Peyer's patch (tissue), 4 donors: ENCODE measurements at places on chromosomes 16 and 17. TPM values are rescaled to one million over a fixed set of nuclear protein-coding genes. Genes with fewer than 3 reads are reported as not detected.

Gene HAP1
- total RNA-seq, result 5.0 TPM

DNA sequence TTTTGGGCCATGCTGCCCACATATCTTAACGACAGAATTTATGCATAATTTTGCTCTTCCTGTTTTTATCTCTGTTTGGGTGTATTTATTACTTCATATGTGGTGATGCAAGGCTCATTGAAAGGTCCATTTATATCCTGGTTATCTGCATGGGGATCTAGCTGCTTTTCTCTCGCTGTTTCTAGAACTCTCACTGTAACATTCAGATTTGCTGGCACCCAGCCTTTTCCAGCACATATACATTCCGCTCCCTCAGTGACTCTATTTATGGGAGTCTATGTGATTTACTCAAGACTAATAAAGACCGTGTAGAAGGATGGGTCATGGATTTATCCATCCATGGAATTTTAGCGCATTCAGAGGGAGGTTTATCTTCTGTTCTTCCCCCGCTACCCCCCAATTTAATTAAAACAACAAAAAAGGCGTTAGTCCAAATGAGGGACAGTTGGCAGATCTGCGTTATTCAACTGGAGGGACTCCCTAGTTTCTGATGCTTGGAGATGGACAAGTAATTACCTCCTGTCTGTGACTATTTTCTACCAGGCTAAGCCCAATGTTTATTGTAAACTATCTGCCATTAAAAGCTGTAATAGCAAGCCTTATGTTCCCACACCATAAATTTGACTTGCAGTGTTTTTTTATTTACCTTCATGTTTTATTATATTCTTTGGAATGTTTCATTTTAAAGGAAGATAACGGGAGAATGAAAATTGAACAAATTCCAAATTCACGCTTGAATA, 19.8 kb upstream of the MARCHF10 start:
- DNase-seq, result no peak

GRCh38 chr17:29256735-29257466, 10.2 kb downstream of the CRYBA1 start:
- no peak for DNase-seq

Gene CLEC18B
- total RNA-seq, result 1.2 TPM

GRCh38 chr17:33234930-33235685, 58.0 kb downstream of the ASIC2 start:
- DNase-seq, result no peak

DNA sequence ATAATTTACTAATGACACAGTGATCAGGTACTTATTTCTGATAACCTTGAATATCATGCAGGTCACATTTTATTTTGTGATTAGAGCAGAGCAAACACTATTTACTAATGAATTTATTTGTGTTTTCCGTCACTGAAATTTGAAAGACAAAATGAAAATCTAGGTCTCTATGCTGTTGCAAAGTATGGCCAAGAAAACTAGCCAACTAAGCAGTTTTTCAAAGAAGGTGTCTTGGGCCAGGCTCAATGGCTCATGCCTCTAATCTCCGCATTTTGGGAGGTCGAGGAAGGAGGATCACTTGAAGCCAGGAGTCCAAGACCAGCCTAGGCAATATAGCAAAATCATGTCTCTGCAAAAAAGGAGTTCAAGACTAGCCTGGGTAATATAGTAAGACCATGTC, 3.0 kb upstream of the NFAT5 start:
- no peak for DNase-seq

GRCh38 chr16:62177351-62178203, 141.3 kb upstream of the CDH8 start:
- no peak for DNase-seq

GRCh38 chr17:79792984-79793923, 3.6 kb downstream of the CBX8 start:
- DNase-seq, result no peak

Gene SMTNL2
- total RNA-seq, result not detected

DNA sequence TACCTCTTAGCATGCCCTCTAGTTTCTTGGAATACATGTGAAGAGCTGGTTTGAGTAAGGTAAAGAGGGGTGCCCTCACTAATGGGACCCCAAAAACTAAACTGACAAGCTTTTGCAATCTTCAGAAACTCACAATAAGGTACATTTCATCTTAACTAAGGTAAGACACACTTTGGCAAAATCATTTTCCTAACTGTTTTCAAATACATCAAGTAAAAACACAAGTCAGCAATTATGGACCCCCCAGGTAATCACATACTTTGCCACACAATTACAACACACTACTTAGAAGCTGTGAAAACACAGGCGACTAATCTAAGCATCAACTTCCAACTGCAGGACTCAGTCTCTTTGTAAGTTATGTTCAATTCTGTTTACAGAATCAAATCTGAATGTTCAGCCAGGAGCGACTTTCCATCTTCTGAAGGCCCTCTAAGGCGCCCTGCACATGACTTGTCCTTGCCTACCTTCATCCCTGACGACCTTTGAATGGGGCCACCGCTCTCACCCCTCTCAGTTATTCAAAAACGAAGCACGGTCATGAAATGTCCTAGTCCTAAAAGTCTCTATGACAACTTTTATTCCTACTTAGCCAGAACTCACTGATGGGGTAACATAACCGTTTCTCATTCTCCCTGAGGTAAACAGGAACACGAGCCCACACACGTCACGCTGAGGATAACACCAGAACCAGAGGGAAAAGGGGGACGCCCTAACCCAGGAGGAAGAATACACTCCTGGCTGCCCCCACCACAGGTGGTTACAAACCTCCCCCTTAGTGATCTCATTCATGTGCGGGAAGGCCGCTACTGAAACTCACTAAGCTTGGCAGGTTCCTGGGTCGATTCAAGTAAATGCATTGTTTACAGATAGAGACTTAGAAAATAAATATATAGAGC, 5.5 kb downstream of the CREBBP start:
- no peak for DNase-seq

DNA sequence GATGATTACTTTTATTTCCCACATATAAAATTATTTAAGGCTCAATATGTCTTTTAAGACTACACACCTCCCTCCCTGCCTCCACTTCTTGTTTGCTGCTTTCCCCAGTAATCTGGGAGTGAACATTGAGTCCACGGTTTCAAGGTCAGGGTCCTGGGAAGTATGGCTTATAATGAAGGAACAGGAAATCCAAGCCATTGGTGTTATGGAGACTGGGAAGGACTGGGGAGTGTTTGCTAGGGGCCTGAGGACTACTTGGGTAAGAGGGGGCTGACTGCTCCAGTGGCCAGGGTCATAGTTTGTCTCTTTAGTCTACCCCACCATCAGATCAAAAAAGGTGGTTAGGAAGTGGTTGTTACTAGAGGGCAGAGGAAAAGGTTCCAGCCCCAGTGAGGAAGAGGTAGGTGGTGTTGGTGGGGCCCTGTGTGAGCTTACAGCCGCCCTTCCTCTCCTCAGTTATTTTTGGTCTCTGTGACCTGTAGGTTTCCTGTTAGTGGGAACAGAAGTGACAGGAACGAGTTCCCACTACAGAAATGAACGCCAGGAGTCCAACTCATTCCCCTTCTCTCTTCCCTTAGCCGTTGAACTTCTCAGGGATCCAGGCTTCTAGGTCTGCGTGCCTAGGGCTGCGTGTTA, 742 bp upstream of the SLC16A13 start:
- DNase-seq, result peak; percentile 51

Gene TPSAB1
- total RNA-seq, result 130 TPM

DNA sequence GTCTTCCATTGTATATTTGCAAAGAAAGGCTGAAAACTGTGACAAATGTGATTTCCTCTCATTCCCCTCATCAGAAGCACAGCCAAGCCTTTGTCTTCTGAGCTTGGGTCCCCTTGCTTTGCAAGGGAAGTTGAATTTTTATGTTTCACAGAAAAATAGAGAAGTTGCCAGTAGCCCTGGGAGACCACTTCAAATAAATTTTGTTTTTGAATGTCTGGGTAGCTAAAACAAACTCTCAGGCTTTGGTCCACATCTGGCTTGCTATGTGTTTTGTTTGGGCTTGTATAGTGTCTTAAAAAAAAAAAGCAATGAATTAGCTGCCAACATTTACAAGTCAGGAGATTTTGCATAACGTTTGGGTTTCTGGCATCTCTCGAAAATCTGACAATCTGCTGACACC, 24.1 kb downstream of the PIK3R6 start:
- no peak for DNase-seq

DNA sequence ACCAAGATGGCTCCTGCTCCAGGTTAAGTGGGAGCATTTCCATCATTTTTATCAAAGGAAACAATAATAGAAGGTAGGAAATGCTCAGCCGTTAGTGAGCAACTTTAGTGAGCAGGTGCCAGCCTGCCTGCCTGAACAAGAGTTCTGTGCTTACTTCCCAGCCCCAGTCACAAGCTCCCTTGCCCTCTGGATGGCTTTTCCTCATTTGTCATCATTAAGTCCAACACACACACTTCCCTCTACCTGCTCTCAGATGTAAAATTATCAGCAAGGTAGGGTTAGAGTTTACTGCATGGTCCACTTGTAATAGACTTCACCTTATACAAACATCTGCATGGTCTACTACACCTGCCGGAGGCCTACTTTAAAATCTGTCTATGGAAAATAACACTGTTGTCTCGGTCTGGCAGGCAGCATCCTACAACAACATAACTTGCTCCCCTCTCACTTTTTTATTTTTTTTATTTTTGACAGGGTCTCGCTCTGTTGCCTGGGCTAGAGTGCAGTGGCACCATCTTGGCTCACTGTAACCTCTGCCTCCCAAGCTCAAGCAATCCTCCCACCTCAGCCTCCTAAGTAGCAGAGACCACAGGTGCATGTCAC, 12.7 kb downstream of the TEX2 start:
- DNase-seq, result no peak

Gene MPP2
- total RNA-seq, result 1.2 TPM

Gene KRTAP4-1
- not detected for total RNA-seq

GRCh38 chr17:54013072-54013471, 190.3 kb downstream of the KIF2B start:
- no peak for DNase-seq

- DNase-seq, result no peak
Observed at GRCh38 chr16:12637002-12637401, 166.7 kb downstream of the CPPED1 start.

DNA sequence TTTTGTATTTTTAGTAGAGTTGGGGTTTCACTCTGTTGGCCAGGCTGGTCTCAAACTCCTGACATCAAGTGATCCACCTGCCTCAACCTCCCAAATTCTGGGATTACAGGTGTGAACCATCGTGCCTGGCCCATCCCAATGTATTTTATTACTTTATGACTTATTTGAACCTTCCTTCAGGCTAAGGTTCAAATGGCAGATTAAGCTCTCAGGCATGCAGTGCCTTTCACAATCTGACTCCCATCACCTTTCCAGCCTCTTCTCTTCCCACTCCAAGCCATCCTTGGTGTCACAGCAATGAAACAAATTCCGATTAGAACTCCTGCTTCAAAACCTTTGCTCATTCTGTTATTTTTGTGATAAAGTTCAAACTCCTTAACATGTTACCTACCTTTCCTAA, 26.6 kb upstream of the YPEL2 start:
- no peak for DNase-seq

- no peak for DNase-seq
Observed at GRCh38 chr16:65333283-65333682, 211.4 kb upstream of the CDH11 start.
